ENCODE measurements at places on chromosomes 1 and 21.

- H3K27me3 ChIP-seq, result no peaks in the 10 kb centered on the region
- no peak for DNase-seq
- no peaks in the 10 kb centered on the region for H3K4me1 ChIP-seq
- H3K36me3 ChIP-seq, result no peaks in the 10 kb centered on the region
- no peak overlapping the region for H3K4me3 ChIP-seq
Measured at GRCh38 chr1:75641325-75641724, 30.4 kb upstream of the SLC44A5 start.

- H3K4me3 ChIP-seq, result no peak overlapping the region
- DNase-seq, result no peak
- peaks cover 2% of the 10 kb centered on the region for H3K4me1 ChIP-seq
- no peak overlapping the region for H3K27ac ChIP-seq
- peaks cover 19% of the 10 kb centered on the region for H3K27me3 ChIP-seq
Measured at GRCh38 chr1:227390525-227390924, 72.2 kb upstream of the CDC42BPA start.

DNA sequence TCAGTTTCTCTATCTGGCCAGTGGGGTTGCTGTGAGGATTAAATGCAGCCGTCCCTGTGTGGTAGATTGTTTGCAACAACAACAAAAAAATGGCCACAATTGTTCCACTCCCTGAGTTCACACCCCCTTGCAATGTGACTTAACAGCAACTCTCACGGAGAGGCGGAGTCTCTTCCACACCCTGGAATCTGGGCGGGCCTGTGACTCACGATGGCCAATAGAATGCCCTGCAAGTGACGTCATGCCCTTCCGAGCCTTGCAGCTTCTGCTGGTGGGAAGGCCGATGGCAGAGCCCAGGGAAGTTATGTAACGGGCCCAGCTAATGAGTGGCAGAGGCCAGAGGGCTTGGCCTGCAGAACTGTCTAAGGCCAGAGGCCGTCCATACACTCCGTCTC is 87.9 kb downstream of the RIPK4 start:
- no peak overlapping the region for H3K27ac ChIP-seq
- no peak for DNase-seq
- H3K4me1 ChIP-seq, result no peaks in the 10 kb centered on the region
- H3K36me3 ChIP-seq, result no peaks in the 10 kb centered on the region
- H3K27me3 ChIP-seq, result peaks cover 46% of the 10 kb centered on the region

- peaks cover 14% of the 10 kb centered on the region for H3K36me3 ChIP-seq
- peak; percentile 15 for DNase-seq
- no peak overlapping the region for H3K4me3 ChIP-seq
- H3K4me1 ChIP-seq, result peaks cover 43% of the 10 kb centered on the region
- no peaks in the 10 kb centered on the region for H3K27me3 ChIP-seq
Measured at GRCh38 chr1:41888756-41889155, 30.0 kb downstream of the HIVEP3 start.

DNA sequence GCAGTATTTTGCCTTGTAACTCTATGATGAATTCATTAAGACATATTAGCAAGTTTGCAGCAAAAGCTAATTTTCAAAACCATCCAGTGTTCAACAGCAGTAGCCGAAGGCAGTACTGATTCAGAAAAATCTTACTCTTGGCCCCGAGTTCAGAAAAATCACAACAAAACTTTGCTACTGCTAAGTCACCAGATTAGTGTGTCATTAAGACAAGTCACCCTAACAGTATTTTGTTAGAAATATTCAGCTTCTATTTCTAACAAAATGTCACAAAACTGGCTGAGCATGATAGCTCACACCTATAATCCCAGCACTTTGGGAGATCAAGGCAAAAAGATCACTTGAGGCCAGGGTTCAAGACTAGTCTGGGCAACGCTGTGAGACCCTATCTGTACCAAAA is 8.2 kb downstream of the GTF2B start:
- H3K4me3 ChIP-seq, result no peak overlapping the region
- no peak for DNase-seq
- H3K27me3 ChIP-seq, result no peaks in the 10 kb centered on the region
- H3K4me1 ChIP-seq, result peaks cover 40% of the 10 kb centered on the region
- peaks cover 90% of the 10 kb centered on the region for H3K36me3 ChIP-seq
- peak overlapping the region; percentile 60 for H3K27ac ChIP-seq

DNA sequence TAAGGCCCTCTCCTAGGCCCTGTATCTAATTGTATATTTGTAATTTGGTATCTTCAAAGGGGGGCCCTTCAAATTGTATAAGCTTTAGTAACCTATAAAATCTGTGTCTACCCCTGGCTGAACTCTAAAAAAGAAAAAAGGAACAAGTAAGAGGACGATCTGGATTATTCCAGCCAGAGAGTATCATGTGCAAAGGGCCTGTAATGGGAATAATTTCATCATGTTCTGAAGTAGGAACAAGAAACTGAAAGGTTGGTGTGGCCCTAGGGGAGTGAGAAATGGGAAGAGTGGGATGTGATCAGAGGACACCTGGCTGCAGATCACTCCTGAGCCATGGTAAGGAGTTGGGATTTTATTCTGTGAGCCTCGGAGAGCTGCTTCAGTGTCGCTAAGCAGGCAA is 14.7 kb downstream of the PTAFR start:
- H3K4me1 ChIP-seq, result peaks cover 4% of the 10 kb centered on the region
- H3K27me3 ChIP-seq, result no peaks in the 10 kb centered on the region
- no peak for DNase-seq
- peaks cover 2% of the 10 kb centered on the region for H3K36me3 ChIP-seq
- no peak overlapping the region for H3K27ac ChIP-seq

DNA sequence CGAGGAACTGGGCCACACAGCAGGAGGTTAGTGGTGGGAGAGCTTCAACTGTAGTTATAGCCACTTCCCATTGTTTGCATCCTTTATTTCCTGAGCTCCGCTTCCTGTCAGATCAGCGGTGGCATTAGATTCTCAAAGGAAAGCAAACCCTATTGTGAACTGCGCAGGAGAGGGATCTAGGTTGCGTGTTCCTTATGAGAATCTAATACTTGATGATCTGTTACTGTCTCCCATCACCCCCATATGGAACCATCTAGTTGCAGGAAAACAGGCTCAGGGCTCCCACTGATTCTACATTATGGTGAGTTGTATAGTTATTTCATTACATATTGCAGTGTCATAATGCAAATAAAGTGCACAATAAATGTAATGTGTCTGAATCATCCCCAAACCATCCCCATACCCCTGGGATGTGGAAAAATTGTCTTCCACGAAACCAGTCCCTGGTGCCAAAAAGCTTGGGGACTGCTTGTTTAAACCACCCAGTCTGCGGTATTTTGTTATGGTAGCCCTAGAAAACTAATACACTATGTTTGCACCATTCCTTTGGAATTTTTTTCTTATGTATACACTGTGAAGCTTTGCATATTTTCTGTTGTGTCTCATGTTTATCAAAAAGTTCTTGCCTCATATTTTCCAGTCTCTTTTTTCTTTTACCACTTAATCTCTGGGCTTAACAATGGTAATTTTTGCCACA is 136.6 kb upstream of the IVNS1ABP start:
- H3K36me3 ChIP-seq, result no peaks in the 10 kb centered on the region
- no peaks in the 10 kb centered on the region for H3K4me1 ChIP-seq
- H3K27me3 ChIP-seq, result peaks cover 11% of the 10 kb centered on the region
- H3K27ac ChIP-seq, result no peak overlapping the region
- DNase-seq, result no peak

DNA sequence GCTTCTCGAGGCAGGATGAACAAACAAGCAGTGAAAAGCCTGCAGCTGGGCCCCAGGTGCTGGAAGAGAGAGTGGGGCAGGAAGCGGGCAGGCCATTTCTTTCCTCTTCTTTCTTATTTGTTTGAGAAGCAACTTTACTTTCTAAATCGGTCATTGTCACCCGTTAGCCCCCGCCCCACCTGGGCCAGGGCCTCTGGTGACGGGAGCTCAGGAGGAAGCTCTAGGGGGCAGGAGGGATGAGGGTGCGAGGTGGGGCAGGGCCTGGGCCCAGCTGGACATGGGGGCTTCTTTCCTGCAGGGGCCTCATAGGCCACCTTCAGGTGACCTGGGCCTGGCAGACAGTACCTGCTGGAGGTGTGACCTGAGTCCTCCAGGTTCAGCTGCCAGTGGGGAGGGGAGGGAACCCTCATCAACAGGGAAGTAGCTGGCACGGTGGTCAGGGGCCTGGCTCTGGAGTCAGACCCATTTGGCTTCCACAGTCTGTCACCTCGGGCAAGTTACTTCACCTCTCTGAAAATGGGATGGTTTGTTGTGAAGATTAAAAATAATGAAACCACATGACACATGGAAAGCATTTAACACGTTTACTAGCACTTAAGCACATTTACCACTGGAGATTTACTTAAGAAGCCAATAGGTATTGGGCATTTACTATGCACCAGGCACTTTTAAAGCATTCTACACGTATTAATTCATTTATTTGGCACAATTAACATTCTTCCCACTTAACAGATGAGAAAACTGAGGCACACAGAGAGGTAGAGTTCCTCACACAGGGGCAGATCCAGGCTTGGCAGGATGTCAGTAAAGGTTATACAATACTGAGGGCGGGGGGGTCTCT is 54.1 kb upstream of the ID3 start:
- H3K27me3 ChIP-seq, result no peaks in the 10 kb centered on the region
- peaks cover 39% of the 10 kb centered on the region for H3K4me1 ChIP-seq
- H3K4me3 ChIP-seq, result peak overlapping the region; percentile 53
- peak; percentile 35 for DNase-seq

- H3K27me3 ChIP-seq, result no peaks in the 10 kb centered on the region
- peak overlapping the region; percentile 71 for H3K4me3 ChIP-seq
- H3K4me1 ChIP-seq, result peaks cover 30% of the 10 kb centered on the region
- no peak for DNase-seq
Measured at GRCh38 chr1:225453797-225454648, 26.2 kb upstream of the LBR start.

DNA sequence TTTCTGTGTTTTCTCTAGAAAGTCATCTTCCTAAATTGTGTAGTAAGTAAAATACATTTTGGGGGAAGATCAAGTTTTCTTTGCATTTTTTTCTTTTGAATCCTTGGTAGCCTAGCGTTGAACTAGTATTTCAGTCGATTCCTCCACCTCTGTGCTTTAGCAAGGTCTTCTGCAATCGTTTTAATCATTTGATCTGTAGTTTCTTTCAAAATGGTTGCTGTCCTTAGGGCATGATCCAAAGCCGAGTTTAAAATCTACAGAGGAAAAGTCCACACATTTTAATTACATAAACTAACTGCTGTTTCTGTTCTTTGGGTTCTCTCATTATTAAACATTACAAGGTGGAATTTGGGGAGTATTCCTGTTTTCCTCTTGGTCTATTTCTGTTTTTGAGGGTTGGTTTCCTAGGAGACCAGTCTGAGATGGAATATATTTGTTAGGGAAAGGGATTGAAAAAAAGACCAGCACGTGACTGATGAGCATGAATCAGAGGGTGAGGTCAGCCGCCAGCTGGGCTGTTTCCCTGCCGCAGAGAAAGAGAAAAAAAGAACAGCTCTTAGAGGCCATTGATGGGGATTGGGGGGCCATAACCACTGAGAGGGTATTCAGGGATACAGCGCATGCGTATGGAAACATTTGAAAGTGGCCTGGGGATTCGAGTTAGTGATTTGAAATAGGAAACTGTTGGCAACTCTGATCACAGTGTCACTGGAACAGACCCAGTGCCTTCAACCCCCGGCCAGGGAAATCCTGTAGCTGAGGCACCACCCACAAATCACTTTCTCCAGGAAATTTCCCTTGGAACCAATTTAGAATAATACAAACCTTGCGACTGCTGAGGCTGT is 40.6 kb downstream of the AKNAD1 start:
- H3K27me3 ChIP-seq, result peaks cover 8% of the 10 kb centered on the region
- H3K27ac ChIP-seq, result no peak overlapping the region
- H3K36me3 ChIP-seq, result peaks cover 2% of the 10 kb centered on the region
- H3K4me3 ChIP-seq, result no peak overlapping the region
- no peaks in the 10 kb centered on the region for H3K4me1 ChIP-seq
- no peak for DNase-seq

DNA sequence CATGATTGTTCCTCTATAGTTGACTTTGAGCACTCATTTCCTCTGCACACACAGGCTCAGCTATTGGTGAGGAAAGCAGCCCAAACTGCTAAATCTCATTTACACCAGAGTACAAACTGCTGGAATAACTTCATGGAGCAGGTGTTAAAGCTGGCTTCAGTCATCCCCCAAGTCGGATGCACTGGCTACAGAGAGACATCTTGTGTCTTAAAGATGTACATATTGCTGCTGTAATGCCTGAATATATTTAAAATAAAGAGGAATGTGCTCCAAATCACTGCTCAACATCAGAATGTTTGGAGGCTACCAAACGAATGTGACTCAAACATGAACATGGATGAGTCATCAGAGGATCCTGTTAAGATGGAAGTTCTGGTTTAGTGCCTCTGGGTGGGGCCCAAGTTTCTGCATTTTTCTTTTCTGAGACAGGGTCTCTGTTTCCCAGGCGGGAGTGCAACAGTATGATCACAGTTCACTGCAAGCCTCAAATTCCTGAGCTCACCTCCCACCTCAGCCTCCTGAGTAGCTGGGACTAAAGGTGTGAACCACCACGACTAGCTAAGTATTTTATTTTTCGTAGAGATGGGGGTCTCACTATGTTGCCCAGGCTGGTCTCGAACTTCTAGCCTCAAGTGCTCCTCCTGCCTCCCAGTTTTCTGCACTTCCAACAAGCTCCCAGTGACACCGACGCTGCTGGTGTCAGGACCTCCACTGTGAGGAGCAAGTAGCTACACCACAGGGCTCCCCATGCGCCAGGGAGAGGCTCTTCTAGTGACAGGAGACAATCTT is 79.0 kb upstream of the KRTAP19-8 start:
- no peak for DNase-seq
- peaks cover 12% of the 10 kb centered on the region for H3K36me3 ChIP-seq
- H3K4me1 ChIP-seq, result no peaks in the 10 kb centered on the region
- H3K4me3 ChIP-seq, result no peak overlapping the region

- H3K36me3 ChIP-seq, result no peaks in the 10 kb centered on the region
- no peak overlapping the region for H3K4me3 ChIP-seq
- no peaks in the 10 kb centered on the region for H3K27me3 ChIP-seq
- DNase-seq, result no peak
- no peak overlapping the region for H3K27ac ChIP-seq
Measured at GRCh38 chr1:41742219-41742618, 176.5 kb downstream of the HIVEP3 start.

GRCh38 chr1:58627221-58627620 is 50.2 kb upstream of the TACSTD2 start:
- H3K36me3 ChIP-seq, result no peaks in the 10 kb centered on the region
- H3K27me3 ChIP-seq, result peaks cover 17% of the 10 kb centered on the region
- no peaks in the 10 kb centered on the region for H3K4me1 ChIP-seq
- H3K4me3 ChIP-seq, result no peak overlapping the region
- no peak overlapping the region for H3K27ac ChIP-seq
- no peak for DNase-seq

DNA sequence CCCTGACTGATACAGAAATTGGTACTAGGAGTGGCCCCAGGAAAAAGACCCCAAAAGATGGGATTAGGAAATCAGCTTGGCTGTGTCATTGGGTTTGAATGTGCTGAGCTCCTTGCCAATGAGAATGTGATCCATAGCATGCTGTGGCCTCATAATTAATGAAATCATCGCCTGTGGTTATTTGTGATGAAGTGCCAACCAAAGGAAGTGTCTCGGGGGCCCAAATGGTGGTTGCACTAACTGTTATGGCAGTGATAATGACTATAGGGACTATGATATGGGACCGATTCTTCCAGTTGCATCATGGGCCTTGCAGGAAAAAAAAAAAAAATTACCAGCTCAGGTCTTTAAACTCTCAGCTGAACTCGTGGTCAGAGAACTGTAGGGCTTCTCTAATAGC is 15.4 kb upstream of the ZDHHC18 start:
- DNase-seq, result no peak
- no peaks in the 10 kb centered on the region for H3K27me3 ChIP-seq
- H3K27ac ChIP-seq, result peak overlapping the region; percentile 96
- H3K4me3 ChIP-seq, result peak overlapping the region; percentile 67
- no peaks in the 10 kb centered on the region for H3K36me3 ChIP-seq
